ENCODE measurements at places on chromosomes 2 and 18.

DNA sequence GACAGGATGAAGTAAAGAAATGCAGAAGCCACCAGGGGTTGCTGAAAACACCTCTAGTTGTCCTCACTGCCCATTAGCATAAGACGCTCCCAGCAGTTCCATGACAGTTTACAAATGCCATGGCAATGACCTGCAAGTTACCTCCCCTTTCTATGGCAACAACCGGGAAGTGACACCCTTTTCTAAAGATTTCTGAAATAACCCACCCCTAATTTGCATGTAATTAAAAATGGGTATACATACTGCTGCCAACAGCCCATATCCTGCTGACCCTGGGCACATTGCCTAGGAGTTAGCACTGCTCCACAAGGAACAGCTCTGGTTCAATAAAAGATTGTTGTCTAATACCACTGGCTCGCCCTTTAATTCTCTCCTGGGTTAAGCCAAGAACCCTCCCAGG is 178.3 kb upstream of the LRATD1 start:
- no peak for DNase-seq

DNA sequence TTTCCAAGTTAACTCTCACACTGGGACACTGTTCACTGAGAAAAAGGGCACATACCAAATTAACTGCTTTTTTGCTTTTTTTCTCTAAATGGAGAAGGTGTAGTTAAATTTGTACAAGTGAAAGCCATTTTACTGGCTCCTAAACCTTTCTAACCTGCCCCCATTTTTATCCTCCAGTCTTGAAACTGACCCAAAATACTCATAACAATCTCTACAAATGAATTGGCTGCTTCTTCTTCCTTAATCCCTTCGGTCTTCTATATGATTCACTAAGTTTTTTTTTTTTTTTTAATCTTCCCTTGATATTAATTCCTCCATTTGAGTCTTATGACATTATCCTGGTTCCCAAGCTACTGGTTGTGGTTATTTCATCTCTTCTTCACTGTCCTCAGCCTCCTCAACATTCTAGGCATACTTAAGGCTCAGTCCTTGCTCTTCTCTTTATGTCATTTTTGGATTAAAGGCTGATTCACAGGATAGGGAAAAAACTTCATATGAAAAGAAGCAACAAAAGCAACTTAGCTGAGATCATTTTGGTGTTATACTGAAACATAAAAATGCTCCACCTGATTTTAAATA is 19.8 kb downstream of the ORC2 start:
- no peak for DNase-seq

GRCh38 chr2:241358470-241358869 is 2.4 kb downstream of the FARP2 start:
- DNase-seq: no peak

GRCh38 chr2:11785611-11785940 is 39.1 kb downstream of the LPIN1 start:
- no peak for DNase-seq

- DNase-seq: peak; percentile 56
Observed at GRCh38 chr18:44507729-44508325, 172.9 kb upstream of the SETBP1 start.

DNA sequence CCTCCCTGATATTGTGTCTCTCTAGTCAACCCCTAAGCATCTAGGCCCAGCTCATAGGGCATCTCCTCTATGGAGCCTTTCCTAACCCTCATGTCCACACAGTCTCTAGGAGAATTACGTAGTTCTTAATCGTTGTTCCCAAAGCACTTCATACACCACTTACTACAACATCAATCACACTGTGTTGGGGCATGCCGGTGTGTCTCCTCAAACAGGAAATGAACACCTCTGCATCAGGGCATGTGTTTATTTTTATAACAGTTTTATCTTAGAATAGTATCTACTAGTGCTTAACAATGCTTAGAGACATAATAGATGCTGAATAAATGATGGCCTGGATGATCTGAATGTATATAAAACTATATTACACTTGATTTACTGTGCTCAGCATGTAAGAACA is 19.7 kb downstream of the CYP1B1 start:
- DNase-seq: no peak

- peak; percentile 30 for DNase-seq
Observed at GRCh38 chr2:28544922-28545589, 49.2 kb downstream of the PLB1 start.

GRCh38 chr18:9792565-9793245 is 84.6 kb downstream of the RAB31 start:
- no peak for DNase-seq

DNA sequence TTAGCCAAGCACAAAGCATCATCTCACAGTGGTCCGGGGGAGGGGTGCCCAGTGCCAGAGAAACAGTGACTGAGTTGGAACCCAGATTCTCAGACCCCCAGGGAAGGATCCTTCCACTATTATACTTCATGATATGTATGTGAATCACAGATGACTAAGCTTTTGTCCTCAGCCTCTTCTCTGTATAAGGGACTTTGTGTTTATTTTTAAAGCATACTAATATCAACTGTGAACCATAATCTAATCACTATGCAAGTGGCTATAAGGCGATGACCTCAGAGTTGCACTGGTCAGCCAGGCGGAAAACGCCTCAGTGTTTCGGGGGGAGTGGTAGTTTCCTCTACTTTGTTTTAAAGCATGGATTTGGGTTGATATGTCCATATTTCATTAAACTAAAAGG is 160.4 kb upstream of the TMEM200C start:
- DNase-seq: no peak

GRCh38 chr18:8424917-8425725 is 184.1 kb upstream of the RAB12 start:
- no peak for DNase-seq

DNA sequence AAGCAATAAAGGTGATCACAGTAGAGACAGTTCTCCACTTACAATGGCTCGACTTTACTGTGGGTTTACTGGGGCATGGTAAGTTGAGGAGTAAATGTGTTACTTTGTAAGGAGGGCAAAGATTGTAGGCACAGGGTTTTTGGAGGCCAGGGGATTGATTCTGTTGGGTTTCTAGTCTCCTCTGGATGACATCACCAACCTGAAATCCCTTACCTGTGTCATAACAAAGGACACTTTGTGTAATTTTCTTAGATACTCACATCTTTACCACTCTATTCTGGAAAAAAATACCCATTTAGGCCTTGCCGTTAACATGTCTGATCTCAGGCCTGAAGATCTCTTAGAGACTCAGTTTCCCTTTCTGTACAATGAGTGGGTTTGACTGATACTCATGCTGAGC is 161.7 kb downstream of the GLI2 start:
- no peak for DNase-seq

GRCh38 chr2:167013227-167013626 is 124.9 kb downstream of the XIRP2 start:
- DNase-seq: no peak

DNA sequence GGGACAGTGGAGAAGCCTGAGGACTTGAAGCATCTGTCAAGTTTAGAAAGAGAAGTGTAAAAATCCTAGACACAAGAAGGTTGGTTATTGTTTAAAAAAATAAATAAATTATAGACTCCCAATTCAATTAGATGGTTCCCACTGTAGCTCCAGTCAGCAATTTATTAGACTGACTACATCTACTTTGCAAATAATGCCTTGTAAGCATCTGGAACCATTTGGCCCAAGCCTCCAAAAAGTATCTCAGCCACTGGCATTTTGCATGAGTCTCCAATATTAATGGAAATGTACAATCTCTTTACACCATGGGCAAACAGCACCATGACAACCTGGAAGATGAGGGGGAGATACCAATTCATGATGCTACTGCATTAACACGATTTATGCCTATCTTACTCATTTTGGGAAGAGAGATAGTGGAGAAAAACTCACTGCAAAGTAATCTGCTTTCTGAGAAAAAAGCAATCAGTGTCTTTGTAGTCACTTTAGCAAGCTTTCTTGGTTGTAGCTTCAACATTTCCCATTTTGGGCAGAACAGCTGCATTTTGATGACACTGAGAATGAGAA is 2.8 kb downstream of the NYAP2 start:
- no peak for DNase-seq

- DNase-seq: no peak
Observed at GRCh38 chr2:232573771-232574435, 23.4 kb downstream of the EIF4E2 start.

GRCh38 chr2:96073170-96073775 is 38.6 kb upstream of the GPAT2 start:
- no peak for DNase-seq

- no peak for DNase-seq
Observed at GRCh38 chr2:204948024-204948763, 402.9 kb downstream of the PARD3B start.

GRCh38 chr2:227117852-227118251 is 46.2 kb downstream of the COL4A4 start:
- no peak for DNase-seq

DNA sequence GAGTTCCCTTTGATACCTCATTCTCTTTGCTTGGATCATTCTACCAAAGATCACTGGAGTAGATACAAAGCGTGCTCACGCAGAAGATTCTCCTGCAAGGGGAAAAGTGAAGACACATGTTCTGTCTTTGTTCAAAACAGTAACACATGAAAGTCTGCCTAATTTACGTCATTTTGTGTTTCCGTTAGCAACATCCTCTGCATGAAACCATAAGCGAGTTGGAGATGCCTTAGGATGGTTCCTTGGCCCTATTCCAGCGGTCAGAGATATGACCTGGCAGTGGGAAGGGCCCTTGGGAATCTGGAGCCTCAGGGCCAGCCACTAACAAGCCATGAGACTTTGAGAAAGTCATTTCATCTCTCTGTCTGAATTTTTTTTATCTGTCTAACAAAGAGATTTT is 180.9 kb upstream of the TWIST2 start:
- DNase-seq: no peak

DNA sequence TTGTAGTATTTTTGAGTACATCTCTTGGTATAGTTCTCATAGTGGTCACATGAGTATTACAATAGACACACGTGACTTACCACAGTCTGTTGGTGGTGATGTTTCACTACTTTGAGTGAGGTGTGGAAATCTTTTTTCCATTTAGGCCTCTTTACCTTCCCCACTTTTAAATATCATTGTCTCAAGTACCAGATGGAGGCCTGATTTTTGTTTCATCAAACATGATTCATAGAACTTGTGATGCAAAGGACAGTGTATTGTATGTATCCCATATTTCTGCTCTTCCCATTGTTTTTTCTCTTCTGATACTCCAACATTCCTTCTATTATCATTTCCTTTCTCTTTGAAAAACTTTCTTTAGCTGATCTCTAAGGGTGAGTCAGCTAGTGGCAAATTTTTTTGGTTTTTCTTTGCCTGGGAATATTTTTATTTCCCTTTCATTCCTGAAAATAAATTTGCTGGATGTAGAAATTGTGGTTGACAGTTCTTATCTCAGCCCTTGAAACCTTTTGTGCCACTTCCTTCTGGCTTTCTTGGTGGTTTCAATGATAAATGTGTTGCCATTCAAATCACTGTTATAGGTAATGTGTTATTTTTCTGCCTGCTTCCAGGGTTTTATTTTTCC is 32.8 kb downstream of the RFX8 start:
- DNase-seq: no peak

- no peak for DNase-seq
Observed at GRCh38 chr2:197369228-197369932, 58.8 kb upstream of the ANKRD44 start.

- peak; percentile 21 for DNase-seq
Observed at GRCh38 chr2:143679617-143680016, 550.4 kb downstream of the ARHGAP15 start.

- DNase-seq: peak; percentile 15
Observed at GRCh38 chr2:226310146-226310545, 489.5 kb downstream of the IRS1 start.

DNA sequence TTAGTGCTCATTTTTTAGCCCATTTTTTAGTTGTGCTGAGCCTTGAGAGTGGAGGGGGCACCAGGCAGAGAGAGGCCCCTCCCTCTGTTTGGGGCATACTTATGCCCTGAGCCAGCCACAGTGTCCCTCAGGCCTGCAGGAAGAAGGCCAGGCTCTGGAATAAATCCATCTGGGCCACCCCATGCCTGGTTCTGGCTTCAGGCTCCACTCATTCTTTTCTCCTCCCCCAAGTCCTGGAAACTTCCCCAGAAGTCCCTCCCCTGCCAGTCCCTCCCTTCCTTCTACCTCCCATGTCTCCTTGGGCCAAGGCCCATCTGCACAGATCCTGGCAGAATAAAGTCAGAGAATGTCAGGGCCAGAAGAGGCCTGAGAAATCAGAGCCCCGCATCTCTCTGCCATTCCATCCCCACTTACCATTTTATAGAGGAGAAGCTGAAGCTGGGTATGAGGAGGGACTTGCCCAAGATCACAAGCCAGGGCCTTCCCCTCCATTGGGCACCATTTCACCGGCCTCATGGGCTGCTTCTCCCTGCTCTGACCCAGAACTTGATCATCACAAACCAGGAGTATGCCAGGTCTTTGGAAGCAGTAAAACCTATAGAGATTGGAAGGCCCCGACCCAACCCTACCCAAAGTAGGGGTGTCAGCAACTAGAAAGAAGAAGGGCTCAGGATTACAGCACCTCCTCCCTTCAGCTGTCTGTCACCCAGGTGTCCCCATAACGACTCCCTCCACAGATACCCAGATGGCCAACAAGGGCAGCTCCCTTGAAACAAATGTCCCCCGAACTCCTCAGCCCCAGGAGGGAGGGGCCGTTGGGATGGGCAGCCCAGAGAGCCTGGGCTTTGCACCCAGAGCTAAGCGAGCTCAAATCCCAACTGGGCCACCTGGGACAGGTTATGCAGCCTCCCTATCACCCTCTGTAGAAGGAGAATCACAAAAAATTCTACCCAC is 108.4 kb downstream of the POLR1A start:
- peak; percentile 60 for DNase-seq

DNA sequence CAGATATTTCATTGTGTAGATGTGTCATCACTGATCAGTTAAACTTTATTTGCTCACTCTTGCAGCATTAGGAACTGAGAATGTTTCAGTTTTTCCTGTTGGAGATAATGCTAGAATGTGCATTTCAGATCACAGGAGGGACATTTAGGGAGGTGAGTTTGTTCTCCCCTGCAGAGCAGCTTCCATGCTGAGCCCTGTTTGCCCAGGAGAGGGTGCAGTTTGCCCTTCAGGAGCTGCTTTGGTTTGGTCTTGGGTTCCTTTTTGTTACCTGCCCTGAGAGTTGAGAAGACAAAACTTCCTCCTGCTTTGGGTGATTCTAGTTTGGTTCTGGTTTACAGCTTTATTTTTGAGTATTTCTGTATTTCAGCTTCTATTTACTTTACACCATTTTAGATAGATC is 49.9 kb downstream of the DGKD start:
- peak; percentile 79 for DNase-seq

DNA sequence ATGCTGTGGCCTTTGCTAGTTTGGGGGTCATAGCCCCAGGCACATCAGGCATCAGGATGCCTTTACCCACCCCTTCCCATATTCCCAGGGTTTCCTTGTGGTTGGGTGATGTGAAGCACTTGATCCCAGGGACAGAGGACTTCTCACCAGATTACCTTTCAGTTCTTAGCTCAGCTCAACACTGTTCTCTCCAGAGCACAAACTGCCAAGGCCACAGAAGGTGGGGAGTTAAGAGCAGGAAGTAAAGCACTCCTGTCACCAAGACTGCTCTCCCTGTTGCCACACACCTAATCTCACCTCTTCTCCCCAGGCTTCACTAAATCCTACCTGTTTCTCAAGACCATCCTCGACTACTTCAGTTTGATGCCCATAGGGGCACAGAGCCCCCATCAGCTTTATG is 25.9 kb downstream of the FHOD3 start:
- DNase-seq: no peak

Measured in stomach (tissue), 19 donors.